ENCODE measurements at places on chromosomes 4 and X. TPM values are rescaled to one million over a fixed set of nuclear protein-coding genes. Genes with fewer than 3 reads are reported as not detected.

Gene DIPK2B
- 11.2 TPM for total RNA-seq

Gene ZCCHC18
- not detected for total RNA-seq

Gene TDO2
- total RNA-seq = not detected

Gene VCX3A
- total RNA-seq = not detected

GRCh38 chr4:86156531-86156930 is 203.3 kb downstream of the MAPK10 start:
- no peaks in the 10 kb centered on the region for H3K4me1 ChIP-seq
- no peak overlapping the region for H3K4me3 ChIP-seq
- no peaks in the 10 kb centered on the region for H3K27me3 ChIP-seq
- no peak overlapping the region for H3K27ac ChIP-seq

DNA sequence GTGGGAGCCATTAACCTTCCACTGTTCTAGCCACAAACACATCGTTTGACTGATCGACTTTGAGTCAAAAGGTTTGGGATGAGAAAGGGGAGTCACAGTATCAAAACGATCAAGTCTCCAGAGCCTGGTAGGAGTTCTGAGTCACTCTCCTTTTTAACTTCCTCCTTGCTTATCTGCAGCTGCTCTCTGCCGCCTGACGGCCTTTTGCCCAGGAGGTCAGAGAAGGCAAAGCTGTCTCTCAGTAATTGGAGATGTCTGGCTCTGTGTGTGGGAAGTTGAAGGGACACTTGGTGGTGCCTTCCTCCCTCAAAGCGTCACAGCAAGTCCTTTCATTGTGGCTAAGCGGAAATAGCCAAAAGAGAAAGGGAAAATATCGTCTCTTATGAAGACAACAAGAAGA is 63.1 kb downstream of the ANOS1 start:
- no peaks in the 10 kb centered on the region for H3K27me3 ChIP-seq
- no peak for DNase-seq

- H3K36me3 ChIP-seq = no peaks in the 10 kb centered on the region
- DNase-seq = no peak
- H3K4me3 ChIP-seq = no peak overlapping the region
- no peak overlapping the region for H3K27ac ChIP-seq
- H3K4me1 ChIP-seq = no peaks in the 10 kb centered on the region
Measured at GRCh38 chr4:18441203-18441590, 419.6 kb upstream of the LCORL start.

- H3K27ac ChIP-seq = no peak overlapping the region
- no peaks in the 10 kb centered on the region for H3K27me3 ChIP-seq
- no peaks in the 10 kb centered on the region for H3K36me3 ChIP-seq
- DNase-seq = no peak
Measured at GRCh38 chrX:123481913-123482851, 250.7 kb downstream of the THOC2 start.

- no peaks in the 10 kb centered on the region for H3K27me3 ChIP-seq
- H3K27ac ChIP-seq = no peak overlapping the region
- no peaks in the 10 kb centered on the region for H3K4me1 ChIP-seq
- DNase-seq = no peak
- H3K36me3 ChIP-seq = no peaks in the 10 kb centered on the region
- H3K4me3 ChIP-seq = no peak overlapping the region
Measured at GRCh38 chr4:80990851-80991250, 39.7 kb upstream of the BMP3 start.
